Sigmoid colon (tissue), 7 donors: ENCODE measurements at places on chromosomes 6 and 20. TPM values are rescaled to one million over a fixed set of nuclear protein-coding genes. Genes with fewer than 3 reads are reported as not detected.

GRCh38 chr6:127824061-127824460, 76.8 kb downstream of the THEMIS start:
- no peak for DNase-seq

- DNase-seq = no peak
These were observed 3.9 kb upstream of the TMEM244 start for GRCh38 chr6:129865013-129865412.

Gene FAM209B
- not detected for total RNA-seq

GRCh38 chr6:75291331-75291730, 6.7 kb upstream of the TMEM30A start:
- no peak for DNase-seq

Gene TTK
- 0.54 TPM for total RNA-seq

- no peak for DNase-seq
These were observed 109.9 kb upstream of the MCHR2 start for GRCh38 chr6:100103931-100104330.

Gene DOK5
- total RNA-seq = 3.0 TPM

DNA sequence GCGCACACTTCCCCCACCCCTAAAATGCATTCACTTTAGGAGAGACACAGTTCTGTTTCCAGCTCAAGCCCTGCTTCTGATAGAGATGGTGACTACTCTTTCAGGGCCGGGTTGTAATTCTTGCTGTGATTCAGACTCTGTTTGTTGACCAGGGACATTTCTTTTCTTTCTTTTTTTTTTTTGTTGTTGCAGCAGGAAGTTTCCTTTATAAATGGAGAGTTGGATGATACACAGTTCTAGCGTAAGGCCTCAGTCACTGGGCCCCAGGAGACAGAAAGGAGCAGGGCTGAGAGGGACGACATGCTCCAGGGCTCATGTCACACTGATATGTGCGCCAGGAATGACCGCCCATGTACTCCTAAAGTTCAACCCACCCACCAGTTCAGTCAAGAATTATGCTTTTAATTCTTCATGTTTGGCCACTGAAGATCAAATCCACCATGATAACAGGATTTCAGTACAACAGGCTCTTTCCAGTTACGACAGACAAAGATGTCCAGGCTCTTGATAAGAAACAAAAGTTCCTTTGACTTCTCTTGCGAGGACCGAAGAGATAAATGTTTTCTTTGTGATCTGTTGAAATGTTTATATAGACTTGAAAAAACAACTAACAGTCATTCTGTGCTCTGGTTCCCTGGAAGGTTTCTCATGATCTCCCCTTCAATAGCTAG, 142.5 kb downstream of the CD164 start:
- DNase-seq = no peak

GRCh38 chr6:9224539-9224938, 789.2 kb upstream of the SLC35B3 start:
- DNase-seq = no peak

DNA sequence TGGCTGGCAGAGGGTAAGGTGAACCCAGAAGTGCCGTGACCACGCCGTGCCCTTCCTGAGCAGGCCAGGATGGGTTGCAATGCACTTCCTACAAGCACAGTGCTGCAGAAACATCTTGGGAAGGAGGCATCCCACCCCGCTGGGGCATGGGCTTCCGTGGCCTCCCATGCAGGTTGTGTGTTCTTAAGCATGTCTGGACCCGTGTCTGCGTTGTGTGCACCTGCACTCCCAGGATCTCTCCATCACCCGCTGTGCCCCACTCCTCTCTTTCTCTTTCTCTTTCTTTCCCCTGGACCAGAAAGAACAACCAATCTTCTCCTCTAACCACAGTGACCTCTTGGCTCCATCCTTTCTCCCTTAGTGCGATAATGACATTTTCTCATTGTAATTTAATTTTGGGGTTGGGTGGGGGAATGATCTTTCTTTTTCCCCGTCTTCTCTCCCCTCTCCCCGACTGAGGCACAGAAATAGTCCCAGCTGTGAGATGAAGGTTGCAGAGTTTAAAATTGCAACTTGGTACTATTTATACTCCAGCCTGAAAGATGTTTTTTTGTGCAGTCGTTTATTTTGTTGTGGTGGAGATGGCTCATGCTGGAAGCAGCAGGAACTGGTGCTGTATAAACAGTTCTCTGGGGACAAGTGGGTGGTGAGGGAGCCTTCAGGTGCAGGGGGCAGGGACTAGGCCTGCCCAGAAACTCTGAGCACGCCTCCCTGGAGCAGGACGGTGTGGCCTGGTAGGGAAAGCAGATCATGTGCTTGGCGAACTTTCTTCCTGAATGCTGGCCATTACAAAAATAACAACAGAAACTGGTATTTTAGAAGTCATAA, 20.5 kb downstream of the BCAS4 start:
- DNase-seq = no peak

DNA sequence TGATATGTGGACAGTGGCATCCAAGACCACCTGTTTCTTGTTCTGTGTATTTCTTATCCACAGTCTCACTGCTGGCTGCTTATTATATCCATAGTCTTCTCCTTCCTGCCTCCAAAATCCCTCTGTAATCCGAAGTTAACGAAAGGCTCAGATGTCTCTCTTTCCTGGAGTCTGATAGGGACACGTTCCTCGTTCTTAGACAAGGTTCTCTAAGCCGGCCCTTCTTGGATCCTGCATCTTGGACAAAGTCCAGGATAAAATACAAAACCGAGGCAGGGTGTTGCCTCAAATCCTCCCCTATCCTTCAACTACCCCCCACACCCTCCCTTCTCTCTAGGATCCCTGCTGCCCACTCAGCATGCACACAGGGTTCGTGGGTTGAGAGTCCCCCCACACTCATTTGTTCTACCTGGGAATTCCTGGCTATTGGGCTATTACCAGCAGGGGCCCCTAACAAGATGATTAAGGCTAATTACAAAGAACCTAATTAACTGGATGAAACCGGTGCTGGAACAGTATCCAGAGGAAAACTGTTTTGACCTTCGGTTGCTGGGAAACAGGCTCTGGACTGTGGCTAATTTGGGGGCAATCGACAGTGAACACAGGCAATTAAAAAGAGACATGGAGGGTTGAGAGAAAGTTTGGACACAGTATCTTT, 32.7 kb upstream of the MRPS10 start:
- no peak for DNase-seq

GRCh38 chr20:10388597-10388996, 45.4 kb downstream of the MKKS start:
- no peak for DNase-seq

GRCh38 chr20:31496761-31497295, 17.4 kb upstream of the HM13 start:
- DNase-seq = peak; percentile 86

DNA sequence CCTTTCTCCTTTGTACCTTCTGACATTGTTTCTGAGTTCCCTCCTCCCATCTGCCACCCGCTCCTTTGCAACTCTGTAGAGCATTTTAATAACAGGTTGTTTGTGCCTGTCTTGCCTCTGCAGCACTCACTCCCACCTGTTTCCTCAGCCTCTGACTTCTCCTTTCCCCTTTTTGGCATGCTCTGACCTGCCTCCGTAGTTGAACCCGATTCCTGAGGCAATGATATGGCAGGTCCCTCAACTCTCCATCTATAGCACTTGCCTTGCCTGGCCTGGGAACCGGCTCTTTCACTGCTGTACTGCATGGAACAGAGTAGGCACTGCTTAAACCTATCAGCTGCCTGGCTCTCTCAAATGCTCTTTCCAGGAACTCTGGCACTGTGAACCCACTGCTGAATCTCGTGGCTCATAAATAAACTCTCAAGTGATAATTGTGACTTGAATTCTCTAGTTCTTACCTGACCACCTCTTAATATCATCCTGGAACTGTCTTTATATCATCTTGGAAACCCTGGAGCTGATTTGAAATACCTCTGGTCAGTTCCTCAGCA, 50.3 kb downstream of the UTRN start:
- no peak for DNase-seq

GRCh38 chr6:168526841-168527281, 85.9 kb downstream of the SMOC2 start:
- peak; percentile 78 for DNase-seq

Gene APCDD1L
- 1.4 TPM for total RNA-seq

Gene CCM2L
- 5.8 TPM for total RNA-seq

Gene CD24
- 3.3 TPM for total RNA-seq
